ENCODE measurements at places on chromosomes 2 and 18.

- no peak for DNase-seq
Measured at GRCh38 chr18:76668546-76668945, 153.8 kb upstream of the ZNF236 start.

DNA sequence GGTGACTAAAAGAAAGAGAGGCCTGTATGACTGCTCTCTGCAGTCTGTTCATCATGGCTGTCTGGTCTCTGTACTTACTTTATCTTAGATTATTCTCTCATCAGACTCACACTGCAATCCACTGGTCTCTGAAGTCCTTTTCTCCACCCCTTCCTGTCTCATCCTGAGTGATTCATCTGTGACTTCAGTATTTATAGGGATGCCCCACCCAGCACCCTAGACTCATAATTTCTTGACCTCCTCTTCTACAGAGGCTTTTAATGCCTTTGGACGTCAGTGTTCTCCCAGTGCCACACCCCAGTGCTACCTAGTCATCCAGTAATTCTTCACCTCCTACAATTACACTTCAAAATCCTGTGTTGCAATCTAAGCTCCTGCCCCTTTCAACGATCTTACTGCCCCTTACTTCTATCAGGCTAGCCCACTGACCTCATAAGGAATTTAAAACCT, 14.9 kb upstream of the ITPRID2 start:
- DNase-seq = peak; percentile 2

DNA sequence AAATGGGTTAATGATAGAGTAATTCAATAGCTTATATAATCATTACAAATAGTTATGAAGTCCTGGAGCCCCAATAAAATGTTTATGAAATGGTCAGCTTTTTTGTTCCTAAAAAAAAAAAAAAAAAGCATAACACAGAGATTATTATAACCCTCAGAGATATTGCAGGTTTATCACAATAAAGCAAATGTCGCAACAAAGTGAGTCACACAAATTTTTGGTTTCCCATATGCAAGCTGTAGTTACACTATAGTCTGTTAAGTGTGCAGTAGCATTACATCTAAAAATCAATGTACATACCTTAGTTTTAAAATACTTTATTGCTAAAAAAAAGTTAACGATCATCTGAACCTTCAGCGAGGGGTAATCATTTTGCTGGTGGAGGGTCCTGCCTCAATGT, 20.0 kb downstream of the WDFY1 start:
- no peak for DNase-seq

GRCh38 chr2:143489145-143489544, 359.9 kb downstream of the ARHGAP15 start:
- DNase-seq = no peak

DNA sequence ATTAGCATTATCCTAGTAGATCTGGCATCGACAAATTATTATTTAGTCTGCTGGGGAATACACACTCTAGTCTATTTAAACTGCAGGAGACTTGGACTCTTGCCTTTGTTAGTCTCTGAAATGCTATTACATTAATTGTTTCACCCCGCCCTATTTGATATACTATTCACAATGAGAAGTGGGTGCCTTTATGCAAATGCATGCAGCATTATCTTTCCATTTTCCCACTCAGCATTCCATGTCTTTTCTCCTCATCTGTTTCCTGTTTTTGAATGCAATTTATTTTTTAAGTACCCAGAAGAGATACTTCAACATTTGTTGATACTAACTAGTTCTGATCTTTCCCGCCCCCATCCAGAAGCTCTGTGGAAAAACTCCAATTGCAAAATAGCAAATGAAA, 395.3 kb upstream of the NXPH2 start:
- no peak for DNase-seq

- DNase-seq = no peak
Measured at GRCh38 chr2:28616396-28616999, 120.6 kb downstream of the PLB1 start.

GRCh38 chr2:160909781-160910242, 250.4 kb upstream of the TANK start:
- DNase-seq = no peak

GRCh38 chr2:230717600-230717999, 5.0 kb downstream of the CAB39 start:
- DNase-seq = no peak

GRCh38 chr2:40113272-40113968, 334.4 kb upstream of the THUMPD2 start:
- no peak for DNase-seq

- DNase-seq = no peak
Measured at GRCh38 chr18:76476665-76477561, 18.1 kb downstream of the ZNF516 start.

DNA sequence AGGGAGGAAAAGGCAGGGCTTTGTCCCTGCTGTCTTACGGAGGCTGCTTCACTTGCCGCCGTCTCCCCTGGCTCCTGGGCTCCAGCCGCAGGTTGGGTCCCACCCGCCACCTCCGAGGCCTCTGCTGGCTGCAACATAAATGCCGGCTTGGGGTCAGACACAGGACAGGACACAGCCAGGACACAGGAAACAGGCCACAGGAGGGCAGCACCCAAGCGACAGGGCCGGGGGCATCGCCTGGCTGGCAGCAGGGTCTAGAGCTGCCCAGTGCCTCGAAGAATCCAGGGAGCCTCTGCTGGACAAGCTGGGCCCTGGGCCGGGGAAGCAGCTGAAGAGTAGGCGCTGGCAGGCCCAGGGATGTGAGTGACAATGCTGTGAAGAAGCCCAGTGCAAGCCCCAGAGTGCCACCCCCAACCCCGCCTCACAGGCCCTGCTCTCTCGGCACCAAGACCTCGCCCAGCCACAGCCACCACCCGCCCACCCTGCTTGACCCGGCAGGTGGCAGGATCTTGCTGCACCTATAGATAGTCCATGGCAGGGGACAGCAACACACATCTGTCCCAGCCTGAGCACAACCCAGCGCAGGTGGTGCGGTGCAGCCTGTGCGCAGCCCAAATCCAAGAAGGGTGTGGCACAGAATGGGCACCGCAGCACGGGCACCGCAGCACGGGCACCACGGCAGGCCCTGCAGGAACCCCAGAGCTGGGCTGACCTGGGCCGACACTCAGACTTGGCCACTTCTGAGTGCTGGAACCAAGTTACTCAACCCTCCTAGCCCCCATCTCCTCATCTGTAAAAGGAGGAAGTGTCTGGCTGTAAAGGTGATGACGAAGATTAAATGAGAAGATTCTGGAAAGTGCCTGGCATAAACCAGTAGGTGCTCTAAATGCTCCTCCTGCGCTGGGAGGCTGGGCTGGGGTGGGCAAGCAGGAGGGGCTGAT, 55.6 kb downstream of the BIN1 start:
- DNase-seq = no peak

DNA sequence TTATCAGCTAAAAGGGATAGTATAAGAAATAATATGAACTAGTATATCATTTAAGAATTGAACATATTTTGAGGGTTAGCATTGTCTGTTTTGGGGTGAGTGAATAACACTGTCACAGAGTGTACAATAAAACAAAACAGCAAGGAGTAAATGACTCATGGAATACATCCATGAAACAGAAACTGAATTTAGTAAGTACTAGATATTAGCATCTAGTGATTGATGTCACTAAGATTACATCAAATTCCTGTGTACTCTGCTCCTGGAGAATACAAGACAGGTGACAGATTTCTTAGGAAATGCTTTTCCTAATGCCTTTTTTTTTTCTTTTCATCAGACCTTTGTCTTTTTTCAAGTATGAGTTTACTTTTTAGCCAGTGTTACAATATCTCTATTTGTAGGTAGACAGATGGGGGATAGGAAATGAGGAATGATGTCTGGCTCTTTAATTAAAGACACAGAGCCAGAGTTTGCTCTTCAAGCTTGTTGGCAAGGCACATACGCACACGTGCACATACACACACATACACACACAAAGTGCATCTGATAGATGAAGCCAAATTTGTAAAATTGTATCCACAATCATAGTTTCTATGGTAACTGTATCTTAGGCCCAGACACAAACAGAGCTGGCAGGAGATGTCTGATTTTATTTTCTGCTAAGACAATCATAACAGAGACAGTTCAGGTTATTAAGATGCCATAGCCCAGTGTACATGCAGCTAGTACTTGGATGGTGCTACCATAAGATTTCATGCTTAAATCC, 138.2 kb upstream of the NRP2 start:
- no peak for DNase-seq

GRCh38 chr2:66634784-66635183, 199.9 kb downstream of the MEIS1 start:
- no peak for DNase-seq

GRCh38 chr2:118834901-118835745, 12.3 kb downstream of the EN1 start:
- no peak for DNase-seq

DNA sequence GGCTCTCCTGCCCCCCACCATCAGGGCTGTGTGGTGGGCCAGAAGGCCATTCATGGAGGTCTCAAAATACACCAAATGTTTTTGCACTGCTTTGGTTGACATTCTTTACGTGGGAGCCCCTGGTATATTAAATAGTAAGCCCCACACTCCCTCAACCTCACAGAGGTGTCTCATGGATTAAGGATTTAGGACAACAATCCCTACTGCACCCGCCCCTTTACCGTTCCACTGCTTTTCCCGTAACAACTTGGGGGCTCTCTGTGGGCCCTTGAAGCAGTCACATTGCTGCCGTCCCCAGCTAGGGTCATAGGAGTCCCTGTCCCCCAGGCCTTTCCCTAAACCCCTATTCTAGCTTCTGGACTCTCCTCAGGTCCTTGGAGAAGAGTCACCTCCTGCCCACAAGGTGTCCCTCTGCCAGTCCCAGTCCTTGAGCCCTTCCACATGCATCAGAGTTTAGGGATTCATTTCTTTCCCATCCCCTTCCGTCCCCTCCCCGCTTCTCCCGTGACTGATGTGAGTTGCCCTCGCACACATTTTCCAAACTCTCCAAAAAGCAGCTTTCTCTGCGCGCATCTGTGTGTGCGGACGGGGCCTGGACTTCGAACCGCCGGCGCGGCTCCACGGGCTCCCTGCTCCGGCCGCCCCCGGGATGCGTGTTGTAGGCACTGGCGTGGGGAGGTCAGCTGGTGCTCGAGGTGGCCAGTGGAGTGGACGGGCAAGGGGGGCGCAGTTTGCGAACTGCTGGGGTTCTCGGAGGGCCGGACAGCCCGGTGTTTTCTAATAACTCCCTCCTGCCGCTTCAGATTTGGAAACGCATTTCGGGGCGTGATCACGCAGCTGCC, 84.8 kb downstream of the LYPD1 start:
- DNase-seq = no peak

- DNase-seq = no peak
Measured at GRCh38 chr2:101291973-101292372, 16.5 kb downstream of the RNF149 start.

GRCh38 chr2:11498543-11499034, 32.6 kb upstream of the E2F6 start:
- peak; percentile 58 for DNase-seq

DNA sequence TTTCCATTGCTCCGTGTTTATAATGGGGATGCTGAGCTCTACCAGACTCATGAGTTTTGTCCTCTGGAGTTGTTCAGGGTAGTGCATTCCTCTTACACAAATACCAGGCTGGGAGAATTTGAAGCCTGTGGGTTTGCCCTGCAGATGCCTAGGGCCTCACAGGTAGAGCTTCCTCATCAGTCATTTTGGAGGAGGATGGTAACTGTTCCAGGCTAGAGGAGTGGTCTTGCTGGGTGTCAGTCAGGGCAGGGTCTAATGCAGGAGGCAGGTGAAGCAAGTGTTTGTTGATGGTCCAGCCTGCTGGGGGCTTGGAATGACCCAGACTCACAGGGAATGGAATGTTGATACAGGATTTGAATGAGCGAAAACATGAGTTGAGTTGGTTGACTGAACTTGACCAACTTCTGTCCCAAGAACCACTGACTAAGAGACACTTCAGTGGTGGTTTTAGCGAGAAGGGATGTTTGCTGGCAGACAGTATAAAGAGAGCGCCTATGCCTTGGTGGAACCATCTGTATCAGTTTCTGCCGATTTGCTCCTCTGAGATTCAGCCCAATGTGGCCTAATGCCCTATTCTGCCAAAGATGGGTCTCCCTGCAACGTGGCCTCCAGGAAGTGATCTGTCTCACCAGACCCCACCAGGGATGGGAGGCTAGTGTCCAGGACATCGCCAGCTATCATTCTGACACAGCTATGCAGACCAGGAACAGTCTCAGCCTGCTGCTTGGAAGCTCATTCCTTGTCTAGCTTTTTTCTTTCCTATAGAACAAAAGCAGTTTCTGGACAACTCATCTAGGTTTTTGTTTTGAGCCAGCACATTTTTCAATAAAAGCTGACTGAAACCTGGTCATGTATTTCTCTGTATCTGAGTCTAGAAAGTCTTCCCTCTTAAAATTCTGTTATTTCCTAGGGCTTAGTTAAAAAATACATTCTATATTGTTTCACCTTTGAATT, 9.3 kb downstream of the IL1R2 start:
- DNase-seq = peak; percentile 86

GRCh38 chr2:241087420-241088268, 14.4 kb downstream of the MTERF4 start:
- DNase-seq = no peak

GRCh38 chr2:218400167-218400929, 680 bp downstream of the CTDSP1 start:
- DNase-seq = peak; percentile 46

GRCh38 chr2:223065107-223065506, 13.1 kb downstream of the KCNE4 start:
- DNase-seq = no peak

DNA sequence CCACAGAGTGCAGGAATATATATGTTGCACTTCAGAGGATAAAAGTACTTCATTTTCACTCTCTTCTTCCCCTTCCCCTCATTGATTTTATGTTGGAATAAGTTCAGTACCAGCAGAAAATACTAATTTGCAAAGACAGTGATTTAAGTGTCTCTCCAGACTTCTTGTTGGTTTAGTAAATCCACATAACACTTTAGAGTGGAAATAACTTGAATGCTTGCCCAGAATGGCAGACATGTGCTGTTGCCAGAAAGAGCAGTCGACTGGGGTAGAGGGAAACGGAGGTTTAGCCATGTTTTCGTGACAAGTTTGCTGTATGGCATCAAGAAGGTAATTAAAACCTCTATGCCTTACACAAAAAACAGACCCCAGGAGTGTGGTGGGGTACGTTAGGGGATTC, 246.0 kb upstream of the CXCR4 start:
- DNase-seq = no peak

DNA sequence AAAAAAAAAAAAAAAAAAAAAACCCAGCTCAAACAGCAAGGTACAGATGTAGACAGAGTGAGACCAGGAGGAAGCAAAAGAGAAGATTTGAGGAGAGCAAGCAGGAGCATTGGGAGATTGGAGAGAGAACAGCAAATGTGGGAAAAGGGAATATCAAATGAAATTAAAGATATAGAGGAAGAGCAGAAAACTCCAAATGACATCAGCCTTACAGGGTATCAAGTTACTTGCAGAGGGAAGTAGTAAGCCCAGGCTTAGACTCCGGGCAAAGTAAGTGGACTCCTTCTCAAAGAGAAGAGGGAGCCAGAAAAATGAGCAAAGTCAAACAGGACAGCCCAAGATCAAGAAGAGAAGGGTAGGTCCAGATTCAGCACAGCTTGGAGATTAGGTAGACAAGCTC, 93.3 kb upstream of the PPP1CB start:
- no peak for DNase-seq

DNA sequence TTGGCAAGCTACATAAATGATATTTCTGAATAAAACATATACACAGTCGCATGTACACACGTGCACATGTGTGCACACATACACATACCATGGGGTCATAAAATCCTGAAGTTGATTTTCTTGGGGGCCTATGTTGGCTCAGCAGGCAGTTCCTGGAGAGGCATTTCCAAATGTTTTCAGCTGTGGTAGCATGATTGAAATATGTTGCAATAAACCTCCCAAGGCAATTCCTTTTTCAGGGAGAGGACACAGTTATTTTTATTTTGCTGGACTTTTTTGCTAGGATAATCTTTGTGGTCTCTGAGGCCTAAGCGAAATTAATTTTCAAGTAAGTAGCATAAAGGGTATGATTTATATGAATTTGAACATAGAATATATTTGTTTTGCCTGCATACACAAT, 126.7 kb upstream of the LTBP1 start:
- DNase-seq = no peak
